ENCODE measurements at places on chromosomes 16 and 17.
A peak's percentile ranks its signal among the peaks of the same experiment; 100 is the strongest.

- H3K4me3 ChIP-seq, result no peak overlapping the region
- peaks cover 2% of the 10 kb centered on the region for H3K4me1 ChIP-seq
- H3K27ac ChIP-seq, result no peak overlapping the region
- DNase-seq, result no peak
- peaks cover 26% of the 10 kb centered on the region for H3K27me3 ChIP-seq
- H3K36me3 ChIP-seq, result no peaks in the 10 kb centered on the region
These were observed 3.0 kb downstream of the ST6GALNAC2 start for GRCh38 chr17:76582660-76583059.

DNA sequence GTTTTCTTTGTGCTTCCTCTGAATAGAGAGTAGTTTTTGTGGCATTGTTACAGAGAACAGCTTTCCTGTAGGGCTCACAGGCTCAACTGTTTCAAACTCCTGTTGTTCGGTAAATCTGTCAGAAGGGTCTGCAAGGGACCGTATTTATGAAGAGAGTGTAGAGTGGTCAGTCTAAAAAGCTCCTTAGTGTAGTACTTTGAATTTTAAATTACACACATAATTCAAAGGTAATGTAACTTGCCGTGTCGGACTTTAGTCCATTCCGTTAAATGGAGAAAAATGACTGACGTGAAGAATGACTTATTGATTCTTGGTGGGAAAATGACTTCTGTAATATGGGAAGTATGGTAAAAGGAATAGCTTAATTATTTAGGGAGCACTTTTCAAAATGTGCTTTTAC, 190.9 kb downstream of the WWOX start:
- no peak for DNase-seq
- H3K4me3 ChIP-seq, result no peak overlapping the region
- H3K36me3 ChIP-seq, result no peaks in the 10 kb centered on the region
- H3K4me1 ChIP-seq, result no peaks in the 10 kb centered on the region
- H3K27ac ChIP-seq, result no peak overlapping the region

- no peak overlapping the region for H3K4me3 ChIP-seq
- peak; percentile 87 for DNase-seq
- H3K4me1 ChIP-seq, result peaks cover 43% of the 10 kb centered on the region
- H3K27me3 ChIP-seq, result no peaks in the 10 kb centered on the region
These were observed 34.7 kb downstream of the ADCY7 start for GRCh38 chr16:50300942-50301625.

DNA sequence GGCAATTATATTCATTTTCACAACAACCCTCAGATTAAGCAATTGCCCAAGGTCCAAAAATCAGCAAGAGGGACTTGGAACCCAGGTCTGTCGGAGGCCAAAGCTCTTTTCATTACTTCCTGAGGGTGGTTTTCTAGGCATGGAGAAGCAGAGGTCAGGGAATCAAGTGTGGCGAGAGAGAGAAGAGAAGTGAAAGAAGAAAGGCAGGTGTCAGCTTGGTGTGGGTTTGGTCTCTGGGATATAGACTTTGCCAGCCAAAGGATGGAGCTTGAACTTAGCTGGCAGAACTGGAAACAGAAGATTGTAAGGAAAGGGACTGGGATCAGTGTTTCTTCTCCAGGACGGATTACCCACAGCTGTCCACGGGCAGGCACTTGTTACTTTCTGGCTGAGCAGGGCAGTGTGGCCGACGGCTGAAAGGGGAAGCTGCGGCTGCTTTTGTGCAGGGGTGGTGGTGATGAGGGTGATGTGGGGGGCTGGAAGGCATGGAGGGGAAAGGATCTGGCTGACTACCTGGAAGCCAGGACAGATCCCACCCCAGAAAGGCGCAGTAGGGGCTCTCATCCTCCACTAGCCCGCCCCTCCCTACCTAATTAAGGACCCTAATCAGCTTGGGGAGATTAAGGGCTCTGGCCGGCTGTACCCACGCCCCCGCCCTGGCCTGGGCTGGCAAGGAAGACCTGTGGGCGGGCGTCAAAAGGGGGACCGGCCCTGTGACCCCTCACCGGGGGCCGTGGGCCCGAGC, at the start of gene GUCY2D:
TSS of gene GUCY2D (plus strand) at position 640 of the 745 bp plus-strand sequence. CDS start 433 bp downstream, outside the sequence.
- H3K27me3 ChIP-seq, result peaks cover 48% of the 10 kb centered on the region
- DNase-seq, result no peak
- no peak within 1 kb of the TSS for H3K27ac ChIP-seq
- no peaks in the 10 kb centered on the region for H3K36me3 ChIP-seq

- H3K4me1 ChIP-seq, result no peaks in the 10 kb centered on the region
- H3K4me3 ChIP-seq, result no peak overlapping the region
- no peaks in the 10 kb centered on the region for H3K27me3 ChIP-seq
- no peaks in the 10 kb centered on the region for H3K36me3 ChIP-seq
- DNase-seq, result no peak
- no peak overlapping the region for H3K27ac ChIP-seq
These were observed 358.7 kb upstream of the MAF start for GRCh38 chr16:79959226-79959625.

DNA sequence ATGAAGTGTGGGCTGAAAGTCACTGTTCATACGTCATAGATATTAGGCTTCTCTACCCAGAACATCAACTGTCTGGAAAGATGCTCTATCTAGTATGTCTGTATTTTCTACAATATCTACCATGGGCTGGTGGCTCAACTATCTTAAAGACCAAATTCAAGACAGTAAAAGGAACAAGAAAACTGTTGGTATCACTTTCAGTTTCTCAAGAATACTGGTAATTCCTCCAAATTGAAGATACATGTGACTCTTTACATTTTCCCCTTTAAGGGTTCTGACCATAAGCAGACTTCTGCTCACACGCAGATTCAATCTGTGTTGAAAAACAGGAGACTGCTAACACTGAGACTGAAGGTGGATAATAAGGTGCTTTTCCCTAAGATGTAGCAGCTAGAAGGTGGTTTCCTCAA, 24.2 kb downstream of the XPO6 start:
- H3K36me3 ChIP-seq, result peaks cover 4% of the 10 kb centered on the region
- no peak for DNase-seq
- H3K27me3 ChIP-seq, result no peaks in the 10 kb centered on the region
- H3K4me3 ChIP-seq, result no peak overlapping the region
- H3K27ac ChIP-seq, result peak overlapping the region; percentile 98

Data from IMR-90 (cell line).